ENCODE measurements at places on chromosomes 7 and 10. TPM values are rescaled to one million over a fixed set of nuclear protein-coding genes. Genes with fewer than 3 reads are reported as not detected.

The RAB19 gene
- polyA plus RNA-seq, result 11.0 TPM

The IL2RA gene
- polyA plus RNA-seq, result not detected

The AGR3 gene
- not detected for polyA plus RNA-seq

- no peak for DNase-seq
- no peaks in the 10 kb centered on the region for H3K4me1 ChIP-seq
- H3K27ac ChIP-seq, result no peak overlapping the region
- H3K27me3 ChIP-seq, result no peaks in the 10 kb centered on the region
Observed at GRCh38 chr10:75266945-75267344, 31.2 kb upstream of the COMTD1 start.

DNA sequence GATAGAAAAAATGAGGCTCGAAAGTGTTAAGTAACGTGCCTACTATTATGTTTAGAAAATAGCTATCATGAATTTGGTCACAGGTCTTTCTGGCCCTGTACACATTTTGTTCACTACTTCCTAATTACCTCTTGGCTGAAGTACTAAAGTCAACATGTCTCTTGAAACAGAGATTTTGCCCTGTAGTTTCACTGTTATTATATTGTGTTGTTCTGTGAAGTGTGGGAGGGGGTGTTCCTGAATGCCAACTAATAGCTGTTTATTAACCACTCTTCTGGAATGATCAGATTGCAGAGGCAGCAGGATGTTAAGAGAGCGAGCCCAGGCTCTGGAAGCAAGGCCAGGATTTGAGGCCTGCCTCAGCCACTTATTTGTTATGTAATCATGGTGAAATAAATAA, 72.1 kb downstream of the RNF133 start:
- H3K27me3 ChIP-seq, result no peaks in the 10 kb centered on the region
- H3K4me1 ChIP-seq, result no peaks in the 10 kb centered on the region
- no peak for DNase-seq
- no peak overlapping the region for H3K27ac ChIP-seq

Data from H1 (cell line).